ENCODE measurements at places on chromosomes 3 and 15.

DNA sequence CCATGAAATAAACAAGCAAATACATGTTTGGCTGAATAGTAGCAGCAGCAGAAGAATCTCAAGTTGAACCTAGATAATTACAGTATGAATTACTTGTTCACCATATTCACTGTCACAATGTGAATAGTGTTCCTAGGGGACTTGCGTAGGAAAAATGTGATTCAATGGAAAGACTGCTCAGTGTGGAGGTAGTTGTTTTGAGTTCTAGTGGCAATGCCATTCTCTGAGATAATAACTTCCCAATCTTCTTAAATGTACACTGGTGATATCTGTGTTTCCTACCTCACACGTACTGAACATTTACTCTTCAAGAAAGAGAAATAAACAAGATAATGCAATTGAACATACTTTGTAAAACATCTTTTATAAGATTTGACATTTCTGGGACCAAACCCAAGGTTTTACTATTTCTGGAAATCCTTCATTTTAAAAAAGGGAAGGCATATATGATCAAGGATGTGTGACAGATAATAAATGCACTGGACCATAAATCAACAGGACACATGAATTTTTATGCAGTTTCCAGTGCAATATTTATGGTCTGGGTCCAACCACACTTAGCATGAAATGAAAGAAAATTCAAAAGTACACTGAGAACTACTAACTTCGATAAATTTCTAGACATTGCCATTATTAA, 598.3 kb upstream of the ZNF385D start:
- DNase-seq = no peak

- no peak for DNase-seq
Observed at GRCh38 chr3:116734243-116734642, 24.7 kb downstream of the TUSC7 start.

GRCh38 chr3:175258763-175259162, 399.6 kb downstream of the NAALADL2 start:
- no peak for DNase-seq

GRCh38 chr15:60691508-60692047, 212.6 kb upstream of the ICE2 start:
- no peak for DNase-seq

GRCh38 chr15:96294766-96295165, 35.7 kb upstream of the NR2F2 start:
- DNase-seq = no peak

GRCh38 chr3:33392703-33393125, 47.5 kb downstream of the UBP1 start:
- no peak for DNase-seq

DNA sequence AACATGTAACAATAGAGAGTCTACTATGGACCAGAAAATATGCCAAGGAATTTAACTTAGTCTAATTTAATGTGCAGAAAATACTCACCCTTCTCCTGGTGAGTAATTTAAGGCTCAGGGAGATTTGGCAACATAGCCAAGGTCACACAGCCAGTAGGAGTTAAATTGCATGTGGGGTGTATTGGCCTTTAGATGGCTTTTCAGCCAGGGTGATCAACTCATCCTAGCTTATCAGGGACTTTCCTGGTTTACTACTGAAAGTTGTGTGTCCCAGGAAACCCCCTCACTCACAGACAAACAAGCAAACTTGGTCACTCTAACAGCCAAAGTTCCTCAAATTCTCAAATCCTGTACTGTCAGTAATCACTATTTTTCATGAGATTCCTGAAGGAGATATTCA, 2.6 kb upstream of the SLC9A9 start:
- no peak for DNase-seq

GRCh38 chr3:69014022-69014580, 617 bp upstream of the EOGT start:
- DNase-seq = no peak

DNA sequence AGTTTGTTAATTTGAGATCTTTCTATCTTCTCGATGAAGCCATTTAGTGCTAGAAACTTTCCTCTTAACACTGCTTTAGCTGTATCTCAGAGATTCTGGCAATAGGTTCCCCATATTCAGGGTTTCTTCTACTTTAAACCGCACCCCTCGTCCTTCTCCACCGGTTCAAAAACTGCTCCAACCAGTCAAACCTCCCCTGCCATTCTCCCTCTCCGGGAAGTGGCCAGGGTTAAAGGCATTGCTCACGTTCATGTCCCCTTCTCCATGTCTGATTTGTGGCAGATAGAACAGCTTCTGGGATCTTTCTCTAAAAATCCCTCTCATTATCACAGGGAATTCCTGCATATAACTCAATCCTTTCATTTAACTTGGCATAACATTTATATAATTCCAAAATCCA, 14.4 kb downstream of the ALDH1L1 start:
- no peak for DNase-seq

- DNase-seq = no peak
Observed at GRCh38 chr15:75171408-75171807, 30.3 kb upstream of the C15orf39 start.

- no peak for DNase-seq
Observed at GRCh38 chr3:126661532-126662364, 6.8 kb upstream of the TXNRD3 start.

DNA sequence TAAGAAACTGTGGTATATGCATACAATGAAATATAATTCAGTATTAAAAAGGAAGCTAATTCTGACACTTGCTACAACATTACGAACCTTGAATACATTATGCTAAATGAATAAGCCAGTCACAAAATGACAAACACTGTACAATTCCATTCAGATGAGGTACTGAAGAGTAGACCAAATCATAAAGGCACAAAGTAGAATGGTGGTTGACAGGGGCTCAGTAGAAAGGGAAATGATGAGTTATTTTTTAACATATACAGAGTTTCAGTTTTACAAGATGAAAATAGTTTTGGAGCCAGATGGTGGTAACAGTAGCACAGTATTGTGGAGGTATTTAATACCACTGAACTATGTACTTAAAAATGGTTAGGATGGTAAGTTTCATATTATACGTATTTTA, 254.6 kb upstream of the RBMS3 start:
- no peak for DNase-seq

- DNase-seq = no peak
Observed at GRCh38 chr15:67762610-67763368, 62.5 kb upstream of the SKOR1 start.

- DNase-seq = no peak
Observed at GRCh38 chr3:30608598-30608947, 2.2 kb downstream of the TGFBR2 start.

DNA sequence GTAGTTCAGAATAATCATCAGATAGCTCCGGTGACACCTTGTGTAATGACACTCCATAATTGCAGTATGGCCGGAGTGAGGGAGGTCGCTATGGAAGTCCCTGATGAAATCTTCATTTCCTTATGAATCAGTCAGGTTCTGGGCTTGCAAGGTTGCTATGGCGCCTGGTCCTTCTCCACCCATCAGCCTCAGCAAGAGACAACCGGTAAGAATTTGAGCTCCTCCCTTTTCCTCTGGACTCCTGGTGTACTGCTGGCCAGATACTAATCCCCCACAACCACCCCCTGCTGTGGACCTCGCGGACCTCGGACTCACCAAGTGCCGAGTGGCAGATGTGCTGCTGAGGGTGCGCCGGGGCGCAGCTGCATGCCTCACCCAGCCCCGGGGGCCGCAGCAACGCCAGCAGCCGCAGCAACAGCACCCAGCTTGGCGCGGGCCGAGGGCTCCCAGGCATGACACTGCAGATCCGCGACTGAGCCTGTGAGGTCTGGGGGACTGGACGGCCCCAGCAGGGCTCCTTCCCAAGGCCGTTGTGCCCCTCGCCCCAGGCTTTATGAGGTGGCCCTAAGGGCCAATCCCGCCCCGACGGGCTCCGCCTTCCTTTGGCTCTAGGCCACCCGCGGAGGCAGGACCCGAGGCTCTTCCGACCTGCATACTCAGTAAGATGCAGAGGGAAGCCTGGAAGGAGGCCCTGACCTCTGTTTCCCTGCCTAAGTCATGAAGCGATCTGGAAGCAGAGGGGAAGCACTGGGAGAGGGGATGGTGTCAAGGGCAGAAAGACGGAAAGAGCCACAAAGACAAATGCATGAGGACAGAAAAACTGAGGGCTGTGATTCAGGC, at the start of gene TIMP4:
TIMP4 (minus strand) TSS at position 526 of the 840 bp plus-strand sequence; CDS start at position 454, 72 bp downstream.
- peak; percentile 54 for DNase-seq

GRCh38 chr3:5195605-5196004, 8.1 kb downstream of the EDEM1 start:
- peak; percentile 31 for DNase-seq

- DNase-seq = no peak
Observed at GRCh38 chr3:196207833-196208607, 3.2 kb downstream of the ZDHHC19 start.

DNA sequence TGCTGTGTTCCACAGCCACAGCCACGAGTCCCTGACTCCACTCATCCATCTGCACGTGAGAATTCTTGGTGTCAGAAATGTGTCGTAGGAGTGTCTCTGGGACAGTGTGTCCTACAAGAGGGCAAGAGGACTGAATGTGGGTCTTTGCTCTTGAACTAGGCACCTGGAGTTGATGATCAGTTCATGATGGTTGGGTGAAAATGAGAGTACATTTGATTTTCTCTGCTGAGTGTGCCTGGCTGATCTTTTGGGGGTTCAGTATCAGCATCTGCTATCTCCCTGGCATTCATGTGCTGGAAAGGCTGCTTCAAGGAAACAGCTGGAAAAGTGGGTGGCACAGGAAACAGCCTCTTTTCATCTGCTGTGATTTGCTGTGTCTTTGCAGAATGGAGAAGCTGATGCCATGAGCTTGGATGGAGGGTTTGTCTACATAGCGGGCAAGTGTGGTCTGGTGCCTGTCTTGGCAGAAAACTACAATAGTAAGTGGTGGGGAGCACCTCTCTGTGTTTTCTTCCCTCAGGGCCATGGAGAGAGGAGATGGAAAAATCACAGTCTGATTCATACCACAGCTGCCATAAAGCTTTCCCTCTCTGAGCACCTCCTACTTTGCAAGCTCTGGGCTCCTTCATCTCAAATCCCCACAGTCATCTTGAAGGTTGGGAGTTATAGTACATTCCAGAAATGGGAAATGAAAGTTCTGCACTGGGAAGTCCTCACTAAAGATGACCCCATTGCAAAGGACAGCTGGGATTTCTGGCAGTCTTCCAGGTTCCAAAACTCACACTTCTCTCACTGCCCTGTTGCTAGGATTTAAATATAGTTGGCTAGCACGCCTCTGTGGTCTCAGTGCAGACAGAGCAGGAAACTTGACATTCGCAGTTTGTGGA, 17.8 kb downstream of the TF start:
- DNase-seq = peak; percentile 30

GRCh38 chr3:11717768-11718636, 74.3 kb upstream of the VGLL4 start:
- DNase-seq = no peak

DNA sequence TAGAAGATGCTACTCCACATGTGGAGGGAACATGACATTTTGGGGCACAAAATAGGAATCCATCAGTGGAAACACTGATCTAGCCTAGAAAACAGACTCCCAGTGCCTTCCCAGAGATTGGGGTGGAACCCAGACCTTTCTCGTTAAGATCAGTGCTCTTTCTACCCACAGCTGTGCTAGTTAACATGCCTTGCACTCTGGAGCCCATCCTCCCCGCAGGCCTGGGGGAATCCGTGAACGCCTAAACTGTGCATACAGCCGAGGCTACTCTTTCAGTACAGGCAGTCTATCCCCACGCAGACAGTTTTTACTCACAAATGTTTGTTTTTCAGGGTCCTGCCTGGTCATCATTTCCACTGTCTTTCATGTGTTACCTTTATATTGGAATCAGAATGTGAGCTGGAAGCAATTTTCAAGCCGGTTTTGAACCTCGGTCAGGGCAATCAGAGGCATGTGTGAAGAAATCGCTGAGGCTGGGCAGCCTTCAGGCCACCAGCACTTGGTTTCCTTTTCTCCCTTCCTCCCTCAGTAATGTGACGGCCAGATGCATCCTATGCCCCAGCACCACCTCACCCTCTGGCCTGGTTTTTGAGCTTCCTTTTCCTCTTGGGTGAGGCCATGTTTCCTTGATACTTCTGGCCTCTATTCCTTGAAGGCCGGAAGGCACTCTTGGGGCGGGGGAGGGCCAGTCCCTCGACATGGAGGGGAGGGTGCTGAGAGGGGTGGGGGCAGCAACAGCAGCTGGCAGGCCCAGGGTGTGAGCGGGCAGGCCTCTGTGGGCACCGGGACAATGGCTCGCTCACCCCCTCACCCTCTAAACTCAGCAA, 123.6 kb upstream of the GALNT15 start:
- DNase-seq = no peak

- DNase-seq = no peak
Observed at GRCh38 chr15:73756947-73757513, 3.9 kb upstream of the INSYN1 start.

GRCh38 chr3:89165636-89166263, 58.3 kb downstream of the EPHA3 start:
- DNase-seq = no peak

GRCh38 chr15:53116169-53116568, 326.0 kb upstream of the ONECUT1 start:
- DNase-seq = no peak

GRCh38 chr15:96330064-96330449, 443 bp upstream of the NR2F2 start:
- no peak for DNase-seq

- no peak for DNase-seq
Observed at GRCh38 chr3:86708893-86709292, 282.1 kb downstream of the VGLL3 start.

DNA sequence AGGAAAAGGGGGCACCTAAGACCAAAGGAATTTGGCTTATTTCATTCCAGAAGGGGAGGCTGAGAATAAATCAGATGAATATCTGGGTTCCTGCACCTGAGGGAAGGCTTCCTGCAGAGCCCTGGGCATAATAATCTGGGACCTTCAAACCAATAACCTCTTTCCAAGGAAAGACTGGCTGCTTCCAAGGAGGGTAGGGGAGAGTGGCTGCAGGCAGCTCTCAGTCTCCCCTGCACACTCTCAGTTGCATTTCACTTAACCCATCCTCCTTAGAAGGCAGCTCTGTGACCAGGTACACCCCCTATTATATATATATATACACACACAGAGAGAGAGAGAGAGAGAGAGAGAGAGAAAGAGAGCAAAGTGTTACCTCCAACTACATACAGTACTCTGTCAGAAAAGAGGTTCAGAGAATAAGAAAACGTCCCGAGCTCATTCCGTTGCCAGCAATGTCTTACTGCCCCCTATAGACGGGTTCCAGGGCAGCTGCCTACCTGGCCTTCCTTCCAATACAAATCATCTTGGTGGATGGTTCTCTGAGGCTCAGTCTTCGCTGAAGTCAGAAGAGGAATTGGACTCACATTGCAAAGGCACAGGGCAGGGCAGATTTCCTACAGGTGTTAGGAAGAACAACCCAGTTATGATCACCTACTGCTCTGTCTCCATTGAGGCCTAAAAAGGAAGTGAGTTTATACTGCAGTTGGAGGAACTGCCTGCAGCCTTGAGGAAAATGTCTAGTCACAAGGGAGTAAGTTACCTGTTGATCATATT, 26.1 kb downstream of the CAPN3 start:
- peak; percentile 27 for DNase-seq

DNA sequence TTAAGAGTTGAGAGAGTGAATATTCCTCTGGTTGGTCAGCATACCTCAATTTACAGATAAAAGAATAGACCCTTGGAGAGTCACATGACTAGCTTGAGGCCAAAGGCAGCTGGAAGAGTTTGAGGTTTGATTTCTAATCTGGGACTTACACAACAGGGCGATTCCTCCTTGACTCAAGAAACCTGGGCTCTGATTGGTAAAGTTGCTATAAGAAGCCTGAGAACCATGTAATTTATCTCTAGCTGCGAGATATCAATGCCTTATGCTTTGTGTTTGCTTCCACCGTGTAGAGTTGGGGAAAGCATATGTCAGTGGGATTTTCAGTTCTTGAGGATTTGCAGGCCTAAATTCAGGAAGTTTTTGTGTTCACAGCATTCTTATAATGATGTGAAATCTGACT, 206.0 kb downstream of the KLHL25 start:
- no peak for DNase-seq

- no peak for DNase-seq
Observed at GRCh38 chr3:9876991-9877390, 3.1 kb downstream of the CIDEC start.
